ENCODE measurements at places on chromosomes 2 and 18.

DNA sequence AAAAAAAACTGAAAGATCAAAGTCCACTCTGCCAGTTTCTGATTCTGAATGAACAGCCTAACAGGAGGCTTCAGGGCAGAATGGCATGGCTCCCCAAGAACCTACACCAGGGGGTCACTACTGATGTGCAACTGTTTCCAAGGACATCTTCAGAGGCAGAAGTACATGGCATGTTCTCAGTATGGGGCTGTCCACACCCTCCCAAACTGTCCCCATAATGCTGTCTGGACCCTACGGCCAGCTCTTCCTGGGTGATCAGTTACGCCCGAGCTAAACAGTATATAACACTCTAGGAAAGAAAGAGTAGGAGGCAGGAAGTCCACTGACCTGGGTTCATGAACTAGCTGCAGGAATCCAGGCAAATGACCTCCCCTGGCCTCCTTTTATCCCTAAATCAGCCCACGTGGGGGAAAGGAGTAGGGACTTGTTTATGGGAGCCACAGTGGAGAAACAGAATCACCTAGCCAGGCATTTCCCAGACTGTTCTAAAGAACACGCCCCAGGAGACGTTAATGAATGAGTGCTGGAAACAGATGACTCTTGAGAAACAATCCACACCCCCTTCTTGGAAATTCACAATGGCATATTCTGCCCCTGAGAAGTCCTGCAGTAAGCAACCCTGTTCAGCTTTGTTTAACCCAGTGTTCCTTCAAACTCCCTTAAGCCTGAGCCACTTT lies 2.5 kb downstream of the TMBIM1 start:
- no peaks in the 10 kb centered on the region for H3K36me3 ChIP-seq
- H3K4me3 ChIP-seq: peak overlapping the region; percentile 67
- peaks cover 2% of the 10 kb centered on the region for H3K4me1 ChIP-seq
- DNase-seq: no peak
- peak overlapping the region; percentile 99 for H3K27ac ChIP-seq
- no peaks in the 10 kb centered on the region for H3K27me3 ChIP-seq

DNA sequence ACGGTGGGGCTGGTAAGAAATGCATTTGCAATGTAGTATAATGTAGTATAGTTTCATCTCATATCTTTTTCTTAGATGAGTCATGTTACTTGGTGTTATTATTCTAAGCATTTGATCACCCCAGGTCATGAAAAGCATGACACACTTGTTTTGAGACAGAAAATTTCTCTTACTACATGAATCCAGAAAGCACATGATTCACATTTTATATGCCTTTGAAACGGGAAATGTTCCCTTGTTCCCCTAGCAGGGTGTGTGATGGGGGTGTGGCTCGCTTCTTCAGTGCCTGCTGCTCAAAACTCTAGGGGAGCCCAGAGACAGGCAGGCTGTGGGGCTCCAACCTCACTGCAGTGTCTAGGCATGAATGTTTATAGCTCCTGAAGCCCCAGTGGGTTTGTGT lies 116.0 kb upstream of the RAB27B start:
- no peak for DNase-seq
- H3K27me3 ChIP-seq: no peaks in the 10 kb centered on the region
- H3K4me3 ChIP-seq: no peak overlapping the region
- H3K36me3 ChIP-seq: no peaks in the 10 kb centered on the region
- H3K4me1 ChIP-seq: no peaks in the 10 kb centered on the region

DNA sequence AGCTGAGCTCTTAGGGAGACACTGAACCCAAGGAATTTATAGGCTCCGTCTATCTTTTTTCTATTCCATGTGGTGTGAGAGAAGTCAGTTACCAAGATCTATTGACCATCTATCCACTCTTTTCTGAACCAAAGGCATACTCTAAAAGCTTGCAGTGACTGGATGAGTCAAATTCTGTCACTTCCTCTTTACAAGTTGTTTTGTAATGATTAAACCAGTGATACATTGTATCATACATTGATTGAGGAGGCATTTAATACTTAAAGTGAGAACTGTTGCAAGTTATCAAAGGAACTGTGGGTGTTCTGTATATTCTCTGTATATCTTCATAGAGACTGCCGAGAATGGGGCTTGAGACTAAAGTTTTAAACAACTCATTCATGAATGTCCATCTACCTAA lies 188.8 kb downstream of the CAMKMT start:
- DNase-seq: no peak
- H3K4me3 ChIP-seq: no peak overlapping the region
- no peaks in the 10 kb centered on the region for H3K27me3 ChIP-seq
- peaks cover 4% of the 10 kb centered on the region for H3K4me1 ChIP-seq
- no peaks in the 10 kb centered on the region for H3K36me3 ChIP-seq
- H3K27ac ChIP-seq: no peak overlapping the region

- H3K27ac ChIP-seq: no peak overlapping the region
- no peaks in the 10 kb centered on the region for H3K4me1 ChIP-seq
- H3K4me3 ChIP-seq: peak overlapping the region; percentile 16
- no peak for DNase-seq
- H3K27me3 ChIP-seq: no peaks in the 10 kb centered on the region
These were observed 13.2 kb downstream of the CNNM4 start for GRCh38 chr2:96773922-96774321.

DNA sequence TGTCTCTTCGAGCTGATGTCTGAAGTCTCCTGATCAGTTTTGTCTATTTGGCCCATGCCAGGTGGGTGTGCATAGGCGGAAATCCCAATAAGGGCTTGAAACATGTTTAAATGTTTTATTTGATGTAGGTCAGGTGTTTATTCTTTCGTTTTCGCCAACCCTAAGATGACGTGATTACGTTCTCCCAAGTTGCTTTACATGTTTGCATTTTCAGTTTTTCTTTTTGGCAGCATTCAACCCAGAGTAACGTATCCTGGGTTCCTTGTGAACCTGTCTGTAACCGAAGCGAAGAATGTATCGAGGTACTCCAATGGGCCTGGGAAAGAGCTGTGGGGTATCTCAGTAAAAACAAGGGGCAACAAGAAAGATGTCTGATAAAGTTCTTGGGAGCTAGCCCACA lies 3.1 kb downstream of the ALPK2 start:
- H3K36me3 ChIP-seq: no peaks in the 10 kb centered on the region
- H3K4me3 ChIP-seq: no peak overlapping the region
- DNase-seq: no peak
- H3K27me3 ChIP-seq: no peaks in the 10 kb centered on the region
- no peak overlapping the region for H3K27ac ChIP-seq
- no peaks in the 10 kb centered on the region for H3K4me1 ChIP-seq

Measured in right lobe of liver (tissue), 6 donors.